ENCODE measurements at places on chromosomes 1 and 21.

DNA sequence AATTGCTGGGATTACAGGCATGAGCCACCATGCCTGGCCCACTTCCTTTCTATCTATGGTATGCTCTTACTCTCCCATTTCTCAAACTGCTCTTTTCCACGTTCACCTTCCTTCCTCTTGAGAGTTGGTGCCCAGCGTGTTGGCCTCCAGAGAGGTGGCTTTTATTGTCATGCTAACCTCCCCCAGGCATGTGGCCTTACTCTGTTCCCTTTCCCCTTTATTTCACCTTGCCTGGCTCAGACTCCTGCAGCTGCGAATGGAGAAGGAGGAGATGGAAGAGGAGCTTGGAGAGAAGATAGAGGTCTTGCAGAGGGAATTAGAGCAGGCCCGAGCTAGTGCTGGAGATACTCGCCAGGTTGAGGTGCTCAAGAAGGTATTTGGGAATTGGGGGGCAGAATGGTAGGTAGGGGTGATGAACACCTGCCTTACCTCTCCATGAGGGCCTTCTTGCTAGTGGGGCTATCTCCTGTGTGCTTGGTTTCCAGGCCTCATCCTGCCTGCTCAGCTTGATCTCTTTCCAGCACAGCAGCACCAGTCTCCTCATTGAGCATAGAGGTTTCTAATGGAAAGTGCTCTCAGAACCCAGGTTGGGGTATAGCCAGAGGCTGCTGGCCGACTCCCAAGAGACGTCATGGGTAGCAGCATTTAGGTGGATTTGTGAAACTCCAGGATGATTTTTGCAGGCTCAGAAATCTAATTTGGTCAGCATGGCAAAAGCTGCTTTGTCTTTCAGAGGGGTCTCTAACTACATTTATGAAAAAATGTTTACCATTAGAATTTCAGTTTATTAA lies 13.2 kb upstream of the TUFT1 start:
- DNase-seq = no peak

DNA sequence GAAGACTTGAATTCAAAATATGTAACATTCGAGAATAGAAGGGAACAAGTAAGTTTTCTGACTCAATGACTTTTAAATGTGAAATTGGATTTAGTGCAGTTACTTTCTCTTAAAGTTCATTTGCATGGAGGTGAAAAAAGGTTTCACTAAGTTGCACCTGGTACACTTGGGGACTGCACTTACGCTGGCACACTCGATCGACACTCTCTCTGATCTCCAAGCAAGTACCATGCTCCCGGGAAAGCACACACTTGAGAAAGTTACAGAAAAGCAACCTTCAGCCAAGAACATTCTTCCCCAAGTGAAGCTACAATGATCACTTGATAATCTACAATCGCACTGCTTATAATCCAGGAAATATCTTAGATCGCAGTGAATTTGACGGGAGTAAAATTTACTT lies 63.1 kb downstream of the COQ8A start:
- DNase-seq = no peak

DNA sequence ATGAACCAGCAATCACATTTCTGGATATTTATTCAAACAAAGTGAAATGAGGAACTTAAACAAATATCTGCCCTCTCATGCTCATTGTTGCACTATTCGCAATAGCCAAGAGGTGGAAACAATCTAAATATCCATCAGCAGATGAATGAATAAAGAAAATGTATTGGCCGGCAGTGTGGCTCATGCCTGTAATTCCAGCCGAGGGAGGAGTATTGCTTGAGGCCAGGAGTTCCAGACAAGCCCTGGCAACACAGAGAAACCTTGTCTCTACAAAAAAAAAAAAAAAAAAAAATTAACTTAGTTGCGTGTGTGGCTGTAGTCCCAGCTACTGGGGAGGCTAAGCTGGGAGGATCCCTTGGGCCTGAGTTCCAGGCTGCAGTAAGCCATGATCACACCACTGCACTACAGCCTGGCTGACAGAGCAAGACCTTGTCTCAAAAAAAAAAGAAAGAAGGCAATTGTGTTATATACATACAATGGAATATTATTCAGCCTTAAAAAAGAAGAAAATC lies 191.4 kb downstream of the AKT3 start:
- no peak for DNase-seq

DNA sequence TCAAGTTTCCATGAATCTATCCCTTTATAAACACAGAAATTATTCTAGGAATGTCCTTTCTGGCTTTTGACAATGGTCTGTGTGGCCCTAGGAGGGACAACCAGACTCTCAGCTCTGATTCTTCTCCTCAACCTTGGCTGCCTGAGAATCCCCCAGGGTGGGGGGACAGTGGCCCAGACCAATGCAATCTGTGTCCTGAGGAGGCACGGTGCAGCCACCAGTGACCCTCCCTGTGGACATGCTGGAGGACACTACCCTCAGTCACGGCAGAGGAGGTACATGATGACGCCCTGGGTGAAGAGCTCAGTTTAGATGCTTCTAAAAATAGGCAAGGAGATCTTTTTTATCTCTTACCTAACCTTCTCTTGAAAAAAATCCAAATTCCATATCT lies 91.7 kb downstream of the PGBD5 start:
- no peak for DNase-seq

DNA sequence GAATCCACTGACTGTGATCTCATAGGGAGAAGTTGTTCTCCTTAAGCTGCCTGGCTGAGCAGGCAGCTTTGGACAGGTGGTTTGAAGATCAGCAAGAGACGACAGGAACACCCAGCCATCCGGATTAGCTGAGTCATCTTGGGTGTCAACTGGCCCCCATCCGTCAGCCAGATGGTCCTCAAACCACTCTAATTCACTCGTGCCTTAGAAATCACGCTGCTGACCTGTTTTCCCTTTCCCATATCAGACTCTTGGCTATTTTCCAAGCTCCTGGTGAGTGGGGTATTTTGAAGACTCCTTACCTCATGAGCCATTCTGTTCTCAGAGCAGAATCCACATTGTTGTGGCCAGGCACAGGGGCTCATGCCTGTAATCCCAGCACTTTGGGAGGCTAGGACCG lies 149.1 kb upstream of the L1TD1 start:
- no peak for DNase-seq

GRCh38 chr1:178593515-178593914 lies 80.6 kb downstream of the TEX35 start:
- DNase-seq = no peak

- no peak for DNase-seq
These were observed 20.6 kb upstream of the APOBEC4 start for GRCh38 chr1:183673605-183674323.

GRCh38 chr1:246083416-246083815 lies 423.7 kb downstream of the SMYD3 start:
- DNase-seq = no peak

DNA sequence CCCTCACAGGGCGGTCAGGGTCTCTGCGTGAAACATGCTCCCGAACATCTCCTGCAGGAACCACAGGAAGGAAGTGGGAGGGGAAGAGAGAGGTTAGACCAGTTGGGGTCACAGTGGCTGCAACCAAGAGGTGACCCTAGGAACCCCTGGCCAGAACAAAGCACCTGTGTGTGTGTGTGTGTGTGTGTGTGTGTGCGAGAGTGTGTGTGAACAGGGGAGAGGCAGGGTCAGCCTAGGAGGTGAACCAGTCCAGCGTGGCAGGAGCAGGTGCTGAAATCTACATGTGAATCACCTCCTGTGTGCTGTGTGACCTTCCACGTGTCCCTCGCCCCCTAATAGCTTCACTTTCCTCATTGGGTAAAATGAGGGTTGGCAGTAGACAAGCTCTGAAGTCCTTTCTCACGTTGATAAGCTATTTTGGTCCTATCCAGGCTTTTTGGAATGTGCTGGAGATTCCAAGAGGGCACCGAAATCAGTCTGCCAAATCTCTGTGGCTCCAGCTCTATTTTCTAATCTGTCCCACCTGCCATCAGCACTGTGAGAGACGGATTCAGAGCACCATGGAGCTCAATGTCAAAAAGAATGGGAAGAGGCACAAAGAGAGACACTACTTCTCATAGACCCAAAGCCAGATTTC lies 27.8 kb downstream of the SLC26A9 start:
- DNase-seq = peak; percentile 8

GRCh38 chr1:173768827-173769226 lies 54.0 kb downstream of the KLHL20 start:
- DNase-seq = no peak

DNA sequence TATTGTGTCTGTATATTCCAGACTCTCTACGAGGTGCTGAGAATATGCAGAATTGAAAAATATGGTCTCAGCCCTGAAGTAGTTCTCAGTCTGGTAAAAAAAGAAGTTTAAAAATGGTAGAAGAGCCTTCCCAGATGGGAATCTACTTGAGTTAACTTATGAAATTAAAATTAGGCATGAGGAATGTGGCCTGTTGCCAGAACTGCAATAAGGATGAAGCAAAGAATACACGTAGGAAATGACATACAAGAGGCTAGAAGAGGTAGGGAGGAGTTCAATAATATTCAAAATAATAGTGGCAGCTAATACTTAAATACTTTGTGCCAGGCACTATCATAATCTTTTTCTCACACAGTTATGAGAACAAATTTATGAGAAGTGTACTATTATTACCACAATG lies 6.3 kb downstream of the ASPM start:
- DNase-seq = no peak

DNA sequence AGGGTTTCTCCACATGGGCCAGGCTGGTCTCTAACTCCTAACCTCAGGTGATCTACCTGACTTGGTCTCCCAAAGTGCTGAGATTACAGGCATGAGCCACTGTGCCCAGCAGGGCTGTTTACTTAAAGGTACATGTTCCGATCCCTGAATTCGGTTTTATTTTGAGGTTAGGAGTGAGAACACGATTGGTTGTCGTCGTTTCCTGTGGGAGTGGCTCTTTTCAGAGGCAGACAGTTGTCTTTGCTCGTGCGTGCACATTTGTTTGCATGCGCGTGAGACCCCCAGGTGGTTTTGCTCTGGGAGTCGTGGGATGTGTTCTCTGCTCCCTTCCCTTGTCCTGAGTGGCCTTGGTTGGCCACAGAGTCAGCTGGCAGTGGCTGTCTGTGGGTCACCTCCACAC lies 60.2 kb downstream of the SKI start:
- DNase-seq = no peak

DNA sequence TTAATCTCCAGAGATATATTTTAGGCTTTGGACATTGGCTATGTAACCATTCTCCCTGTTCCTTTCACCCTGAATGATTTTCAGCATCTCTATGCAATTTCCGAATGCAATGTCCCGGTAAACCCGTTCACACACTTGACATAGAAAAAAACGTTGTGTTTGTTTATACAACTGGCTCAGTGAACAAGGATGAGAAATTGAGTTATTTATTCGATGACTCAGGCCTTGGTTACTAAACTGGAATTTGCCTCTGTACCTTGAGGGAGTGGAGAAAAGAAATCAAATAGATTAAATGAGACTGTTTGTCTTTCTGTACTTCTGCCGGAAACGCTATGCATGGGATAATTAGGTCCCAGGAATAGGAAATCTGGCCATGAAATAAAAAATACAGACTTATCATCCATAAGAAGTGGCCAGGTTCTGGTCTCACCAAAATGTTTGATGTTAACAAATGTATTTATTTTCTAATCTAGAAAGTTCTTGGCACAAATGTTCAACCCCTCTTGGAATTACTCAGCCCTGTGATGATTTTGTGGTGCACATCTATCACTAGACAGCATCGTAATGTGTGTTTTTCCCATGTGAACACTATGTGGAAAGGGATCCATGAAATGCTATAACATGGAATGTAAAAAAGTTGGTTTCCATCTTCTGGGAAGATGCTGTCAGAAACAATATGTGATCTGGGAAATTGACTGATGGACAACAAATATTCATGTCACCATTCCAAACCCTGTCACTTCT lies 253.9 kb downstream of the DUSP10 start:
- no peak for DNase-seq

- no peak for DNase-seq
These were observed 144.7 kb upstream of the EDN2 start for GRCh38 chr1:41629141-41629540.

DNA sequence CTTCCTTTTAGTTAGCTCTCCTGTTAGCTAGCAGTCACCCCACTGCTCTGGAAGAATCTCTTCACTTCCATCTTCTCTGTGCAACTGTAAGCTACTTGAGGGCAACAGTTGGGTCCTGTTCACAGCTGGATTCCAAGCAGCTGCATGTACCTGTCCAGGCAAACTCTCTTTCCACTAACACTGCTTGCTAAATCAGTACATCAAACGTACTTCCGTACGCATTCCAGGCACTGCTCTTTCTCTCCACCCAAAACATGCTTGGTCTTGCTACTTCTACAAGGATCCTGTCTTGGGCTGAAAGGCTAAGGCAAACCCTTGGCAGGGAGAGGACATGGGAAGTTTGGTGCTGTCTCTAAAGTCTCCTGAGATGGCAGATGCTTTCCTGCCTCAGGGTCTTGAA lies 139.2 kb upstream of the CACNA1E start:
- no peak for DNase-seq

DNA sequence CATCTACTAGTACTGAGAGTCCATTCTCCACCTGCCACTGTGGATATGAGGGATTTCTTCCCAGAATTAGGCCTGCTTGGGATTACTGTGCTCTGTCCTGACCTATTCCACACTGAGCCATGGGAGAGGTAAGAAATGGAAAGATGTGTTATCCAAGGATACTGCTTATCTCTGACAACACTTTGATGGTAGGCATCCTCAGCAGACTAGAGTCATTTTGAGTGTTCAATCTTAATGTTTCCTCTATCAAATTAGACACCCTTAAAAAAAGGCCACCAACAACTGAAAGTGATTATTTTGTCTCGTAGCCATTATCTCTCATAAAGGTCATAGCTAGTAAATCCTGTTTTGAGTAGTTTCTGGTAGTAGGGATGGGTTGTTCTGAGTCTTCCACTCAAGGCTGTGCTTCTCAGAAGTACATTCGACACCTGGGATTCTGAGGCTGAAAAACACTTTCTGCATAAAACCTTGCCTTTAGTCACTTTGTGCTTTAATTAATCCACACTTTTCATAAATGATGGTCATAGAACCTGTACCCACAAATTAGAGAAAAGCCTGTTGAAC lies 8.8 kb downstream of the ATPAF1 start:
- DNase-seq = no peak

GRCh38 chr1:172761581-172762486 lies 102.9 kb downstream of the FASLG start:
- DNase-seq = no peak

DNA sequence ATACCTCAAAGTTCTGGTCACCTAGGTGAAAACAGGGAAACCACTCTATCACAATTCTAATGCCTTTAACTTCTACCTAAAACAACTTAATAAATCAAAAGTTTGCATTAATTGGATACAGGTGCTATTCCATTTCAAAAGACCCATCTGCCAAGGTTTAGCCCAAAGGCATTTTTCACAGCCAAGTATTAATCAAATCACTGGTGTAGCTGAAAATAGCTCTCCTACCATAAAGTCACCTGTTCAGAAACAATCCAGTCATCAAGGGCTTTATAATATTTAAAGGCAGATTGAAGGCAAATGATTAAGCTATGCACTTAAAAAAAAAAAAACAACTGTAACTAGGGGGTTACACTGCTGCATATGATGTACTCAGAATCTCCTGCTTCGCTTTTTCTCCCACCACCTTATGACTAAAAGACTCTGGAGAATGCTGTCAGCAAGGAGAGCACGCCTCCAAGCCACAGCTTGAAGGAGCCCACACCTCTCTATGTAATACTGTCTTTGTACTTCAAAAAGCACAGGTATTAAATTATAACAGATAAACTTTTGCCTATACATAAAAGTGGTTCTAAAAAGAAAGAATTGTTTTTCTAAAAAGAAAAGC lies 20.5 kb downstream of the KIAA0319L start:
- no peak for DNase-seq

- no peak for DNase-seq
These were observed 125.7 kb downstream of the LYPLAL1 start for GRCh38 chr1:219299420-219299819.

GRCh38 chr1:208923456-208923855 lies 660.1 kb upstream of the CAMK1G start:
- no peak for DNase-seq
